ENCODE measurements at places on chromosomes 1 and 21. TPM values are rescaled to one million over a fixed set of nuclear protein-coding genes. Genes with fewer than 3 reads are reported as not detected.

GRCh38 chr1:225962440-225962975, 21.5 kb upstream of the LEFTY2 start:
- H3K4me1 ChIP-seq = peaks cover 2% of the 10 kb centered on the region
- H3K27me3 ChIP-seq = peaks cover 6% of the 10 kb centered on the region
- H3K36me3 ChIP-seq = no peaks in the 10 kb centered on the region
- no peak overlapping the region for H3K4me3 ChIP-seq

CD1D gene
- 8.7 TPM for polyA plus RNA-seq

GRCh38 chr1:84851839-84852238, 41.2 kb downstream of the LPAR3 start:
- H3K27me3 ChIP-seq = peaks cover 3% of the 10 kb centered on the region
- no peak for DNase-seq
- peaks cover 13% of the 10 kb centered on the region for H3K4me1 ChIP-seq
- no peaks in the 10 kb centered on the region for H3K36me3 ChIP-seq

ACTA1 gene
- polyA plus RNA-seq = not detected

DNA sequence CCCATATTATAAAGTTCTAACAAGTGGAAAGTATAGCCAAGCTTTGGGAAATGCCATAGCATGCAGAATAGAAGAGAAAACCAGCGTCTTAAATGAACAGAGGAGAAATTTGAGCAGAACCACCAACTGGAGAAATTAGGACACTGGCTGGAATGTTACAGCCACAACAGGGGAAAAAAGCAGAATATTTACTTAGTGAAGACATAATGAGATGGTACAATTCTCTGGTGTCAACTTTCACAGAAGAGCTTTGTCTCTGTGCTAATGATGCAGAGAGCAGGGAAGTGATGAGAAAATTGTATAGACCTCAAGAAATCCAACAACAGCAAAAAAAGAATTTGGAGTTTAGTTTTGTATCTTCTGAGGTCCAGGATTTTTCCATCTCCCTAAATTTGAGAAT, 249.7 kb downstream of the KIF26B start:
- no peaks in the 10 kb centered on the region for H3K36me3 ChIP-seq
- no peak overlapping the region for H3K4me3 ChIP-seq
- H3K27ac ChIP-seq = no peak overlapping the region
- no peak for DNase-seq

DNA sequence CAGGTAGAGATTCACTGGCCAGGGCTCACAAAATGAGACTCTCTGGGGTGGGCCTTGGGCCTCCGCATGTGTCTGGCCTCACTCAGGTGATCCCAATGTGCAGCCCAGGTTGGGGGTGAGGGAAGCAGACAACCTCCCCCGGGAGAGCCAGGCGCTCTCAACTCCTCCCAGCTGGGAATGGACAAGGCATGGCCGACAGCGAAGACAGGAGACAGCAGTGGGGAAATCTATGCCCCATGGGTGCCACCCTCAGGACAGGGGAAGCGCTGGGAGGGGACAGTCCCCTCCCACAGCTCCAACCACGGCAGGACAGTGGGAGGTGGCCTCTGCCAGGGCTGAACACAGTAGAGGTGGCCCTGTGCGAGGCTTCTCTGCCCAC, 47.7 kb downstream of the PRDM15 start:
- no peak overlapping the region for H3K27ac ChIP-seq
- DNase-seq = no peak
- no peaks in the 10 kb centered on the region for H3K27me3 ChIP-seq
- H3K4me3 ChIP-seq = no peak overlapping the region
- H3K4me1 ChIP-seq = no peaks in the 10 kb centered on the region

- DNase-seq = no peak
- H3K27ac ChIP-seq = no peak overlapping the region
- H3K4me3 ChIP-seq = no peak overlapping the region
- H3K27me3 ChIP-seq = peaks cover 2% of the 10 kb centered on the region
- H3K4me1 ChIP-seq = peaks cover 11% of the 10 kb centered on the region
Measured at GRCh38 chr1:119139857-119140176, 636 bp downstream of the WARS2 start.

GUCA2B gene
- not detected for polyA plus RNA-seq

CCDC181 gene
- polyA plus RNA-seq = not detected

DNA sequence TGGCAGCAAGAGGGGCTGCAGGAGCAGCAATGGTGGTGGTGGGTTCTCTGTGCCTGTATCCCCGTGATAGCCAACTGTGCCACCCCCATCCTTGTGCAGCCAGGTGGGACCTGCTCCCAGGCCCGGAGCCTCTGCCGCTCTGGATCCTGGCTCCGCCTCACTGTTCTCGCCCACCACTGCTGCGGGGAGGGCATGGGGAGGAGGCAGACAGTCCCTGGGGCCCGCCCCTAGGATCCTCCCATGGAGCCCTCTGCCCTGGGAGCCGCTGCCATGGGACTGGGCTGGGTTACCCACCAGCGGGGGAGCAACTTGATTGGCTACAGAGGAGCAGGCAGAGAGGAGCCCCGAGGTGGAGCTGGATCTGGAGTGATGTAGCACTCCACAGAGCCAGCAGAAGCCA, 31.6 kb downstream of the CD1D start:
- DNase-seq = no peak
- H3K4me3 ChIP-seq = no peak overlapping the region
- no peaks in the 10 kb centered on the region for H3K4me1 ChIP-seq
- no peak overlapping the region for H3K27ac ChIP-seq

FALEC gene
- polyA plus RNA-seq = not detected

MX2 gene
- 4.0 TPM for polyA plus RNA-seq
